ENCODE measurements at places on chromosomes 6 and 20.

- DNase-seq, result peak; percentile 74
Measured at GRCh38 chr6:43093436-43094289, 17.5 kb downstream of the PTK7 start.

DNA sequence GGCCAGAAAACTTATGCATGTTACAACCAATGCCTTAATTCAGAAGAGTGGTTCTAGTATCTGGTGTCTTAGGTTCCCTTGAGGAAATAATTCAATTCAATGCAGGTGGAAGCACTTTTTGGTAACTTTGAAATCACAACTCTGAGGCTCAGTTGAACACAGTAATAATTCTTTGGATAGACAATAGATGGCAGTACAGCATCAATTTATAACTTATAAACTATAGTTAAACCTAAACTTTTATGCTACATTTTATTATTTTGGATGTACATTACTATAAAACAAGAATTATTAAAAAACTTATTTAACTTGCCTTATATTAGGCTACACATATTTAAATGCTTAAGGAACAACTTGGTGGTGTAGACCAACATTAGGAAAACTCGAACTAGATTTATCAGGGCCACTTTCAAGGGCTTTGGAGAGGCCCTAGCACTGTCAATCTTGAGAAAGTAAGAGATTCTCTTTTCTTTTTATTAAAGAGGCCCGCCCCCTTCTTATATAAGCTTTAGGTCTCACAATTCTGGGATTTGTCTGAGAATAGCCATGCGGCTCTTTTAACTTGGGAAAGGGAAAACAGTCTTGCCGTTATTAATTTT is 85.9 kb downstream of the CRYBG1 start:
- no peak for DNase-seq

DNA sequence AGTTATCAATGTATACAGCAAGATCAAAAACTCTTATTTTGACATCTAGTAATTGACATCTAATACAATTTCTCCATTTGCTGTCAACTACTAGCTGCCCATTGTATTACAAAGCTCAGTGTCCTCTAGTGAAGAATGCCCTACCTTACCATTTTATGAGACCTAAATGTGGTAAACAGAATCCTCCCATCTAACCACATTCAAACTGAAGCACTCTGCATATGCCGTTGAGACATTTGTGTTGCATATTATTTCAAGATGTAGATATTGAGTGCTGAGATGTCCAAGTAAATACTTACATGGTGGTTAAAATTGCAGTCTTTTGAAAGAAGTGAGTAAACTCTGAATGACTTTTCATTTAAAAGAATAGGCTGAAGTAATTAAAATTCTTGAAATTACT is 597 bp upstream of the GLYATL3 start:
- DNase-seq, result no peak

- no peak for DNase-seq
Measured at GRCh38 chr6:112432853-112433252, 85.7 kb downstream of the RFPL4B start.

DNA sequence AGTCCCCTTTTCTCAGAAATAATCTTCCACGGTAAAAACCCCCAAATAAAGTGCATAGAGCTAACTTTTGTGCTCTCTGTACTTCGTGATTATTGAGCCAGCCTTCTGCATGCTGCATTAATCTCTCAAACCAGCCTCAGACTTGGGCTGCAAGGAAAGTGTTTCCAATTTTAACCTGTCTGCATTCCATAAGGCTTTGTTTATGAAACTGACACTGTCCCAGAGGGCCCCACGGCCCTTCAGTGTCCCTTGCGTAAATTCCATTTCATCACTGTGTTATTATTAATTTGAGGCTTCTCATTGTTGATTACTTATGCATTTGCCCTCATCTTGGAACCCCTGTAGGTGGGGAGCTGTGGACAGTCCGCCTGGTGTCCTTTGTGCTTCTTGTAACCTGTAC is 15.6 kb upstream of the SNRPB2 start:
- no peak for DNase-seq

DNA sequence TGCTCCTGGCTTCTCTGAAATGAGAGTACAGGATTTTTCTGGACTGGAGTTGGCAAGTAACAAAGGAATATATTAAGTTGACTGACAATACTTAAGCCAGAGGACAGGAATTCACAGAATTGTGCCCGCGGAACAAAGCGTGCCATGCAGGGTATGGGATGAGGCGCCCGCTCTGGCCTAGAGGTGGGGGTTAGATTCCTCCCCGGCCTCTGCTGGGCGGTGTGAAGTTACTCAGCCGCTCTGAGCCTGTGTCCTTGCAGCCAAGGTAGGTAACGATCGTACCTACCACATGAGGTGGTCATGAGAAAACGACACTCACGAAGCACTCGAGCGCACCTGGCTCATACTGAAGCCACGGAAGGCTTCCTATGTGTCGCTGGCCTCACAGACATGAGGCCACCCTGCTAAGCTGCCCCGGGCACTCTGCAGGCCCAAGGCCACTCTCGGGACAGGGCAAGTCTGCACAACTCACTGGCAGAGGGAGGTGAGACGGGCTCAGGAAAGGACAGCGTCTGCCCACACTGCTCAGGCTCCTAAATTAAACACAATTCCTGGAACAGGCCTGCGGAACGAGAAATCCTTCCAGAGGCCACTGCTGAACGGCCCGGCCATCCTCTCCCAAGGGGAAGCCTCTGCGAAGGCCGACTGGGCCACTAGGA is 70.8 kb downstream of the PSMG4 start:
- DNase-seq, result peak; percentile 16

Data from hindlimb muscle (tissue), 1 donor.